Heart right ventricle (tissue), 16 donors: ENCODE measurements at places on chromosomes 1 and 21. TPM values are rescaled to one million over a fixed set of nuclear protein-coding genes. Genes with fewer than 3 reads are reported as not detected.
A peak's percentile ranks its signal among the peaks of the same experiment; 100 is the strongest.

DNA sequence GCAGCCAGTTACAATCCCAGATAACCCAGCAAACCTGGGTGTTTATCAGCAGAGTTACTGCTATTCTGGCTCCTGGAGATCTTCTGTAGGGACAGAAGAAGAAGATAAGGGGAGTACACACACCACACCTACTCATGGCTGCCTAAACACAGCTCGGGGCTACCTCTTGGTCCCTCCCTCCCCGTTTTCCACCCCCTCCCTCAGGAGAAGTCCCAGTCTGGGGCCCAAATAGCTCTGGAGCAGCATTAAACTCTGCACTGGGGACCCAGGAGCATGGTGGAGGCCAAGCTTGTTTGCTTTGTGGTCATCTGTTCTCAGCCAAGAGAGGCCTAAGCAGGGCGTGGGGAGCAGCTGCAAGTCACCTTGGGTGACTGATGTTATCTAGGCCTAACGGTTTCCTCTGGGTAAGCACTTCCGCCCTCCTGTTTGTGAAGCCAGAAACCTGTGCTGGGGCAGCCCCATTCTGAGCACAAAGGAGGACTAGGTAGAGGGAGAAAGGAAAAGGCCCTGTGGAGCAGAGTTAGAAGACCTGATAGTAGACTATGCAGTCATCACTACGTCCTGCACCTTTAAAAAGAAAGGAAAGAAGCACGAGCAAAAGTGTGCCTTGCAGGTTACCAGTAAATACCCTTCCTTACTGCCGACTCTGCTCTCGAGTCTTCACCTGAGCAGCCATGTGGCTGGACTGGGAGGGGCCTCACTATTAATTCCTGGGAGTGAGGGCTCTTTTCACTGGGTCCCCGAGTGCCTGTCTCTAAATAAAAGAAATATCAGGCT lies 2.0 kb upstream of the RCSD1 start:
- DNase-seq: no peak

- peak; percentile 13 for DNase-seq
Observed at GRCh38 chr1:222071387-222071786, 329.5 kb upstream of the DUSP10 start.

DNA sequence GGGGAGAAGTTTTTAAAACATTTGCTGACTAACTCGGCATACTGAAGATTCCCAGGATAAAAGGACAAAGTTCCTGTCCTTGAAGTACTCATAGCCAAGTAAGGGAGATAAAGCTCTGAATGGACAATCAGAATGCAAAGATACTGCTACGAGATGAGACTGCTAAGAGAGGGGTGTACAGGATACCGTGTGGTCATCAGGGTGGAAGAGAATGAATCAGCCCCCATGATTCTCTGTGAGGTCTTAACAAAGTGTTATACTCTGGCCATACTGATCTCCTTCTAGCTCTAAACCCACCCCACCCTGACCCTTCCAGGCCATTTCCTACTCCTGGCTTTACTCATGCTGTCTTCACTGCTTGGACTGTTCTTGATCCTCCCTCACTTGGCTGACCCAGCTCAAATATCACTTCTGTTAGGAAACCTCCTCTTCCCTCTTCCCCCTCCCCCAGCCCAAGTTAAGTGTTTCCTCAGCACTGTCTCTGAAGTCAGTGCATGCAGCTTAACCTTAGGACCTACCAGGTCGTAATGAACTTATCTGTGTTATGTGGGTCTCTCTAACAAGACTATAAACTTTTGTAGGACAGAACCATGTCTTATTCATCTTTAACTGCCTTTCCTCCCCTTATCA lies 15.8 kb upstream of the MAGOH start:
- no peak for DNase-seq

- DNase-seq: no peak
Observed at GRCh38 chr1:46194641-46195193, 3.5 kb downstream of the POMGNT1 start.

DNA sequence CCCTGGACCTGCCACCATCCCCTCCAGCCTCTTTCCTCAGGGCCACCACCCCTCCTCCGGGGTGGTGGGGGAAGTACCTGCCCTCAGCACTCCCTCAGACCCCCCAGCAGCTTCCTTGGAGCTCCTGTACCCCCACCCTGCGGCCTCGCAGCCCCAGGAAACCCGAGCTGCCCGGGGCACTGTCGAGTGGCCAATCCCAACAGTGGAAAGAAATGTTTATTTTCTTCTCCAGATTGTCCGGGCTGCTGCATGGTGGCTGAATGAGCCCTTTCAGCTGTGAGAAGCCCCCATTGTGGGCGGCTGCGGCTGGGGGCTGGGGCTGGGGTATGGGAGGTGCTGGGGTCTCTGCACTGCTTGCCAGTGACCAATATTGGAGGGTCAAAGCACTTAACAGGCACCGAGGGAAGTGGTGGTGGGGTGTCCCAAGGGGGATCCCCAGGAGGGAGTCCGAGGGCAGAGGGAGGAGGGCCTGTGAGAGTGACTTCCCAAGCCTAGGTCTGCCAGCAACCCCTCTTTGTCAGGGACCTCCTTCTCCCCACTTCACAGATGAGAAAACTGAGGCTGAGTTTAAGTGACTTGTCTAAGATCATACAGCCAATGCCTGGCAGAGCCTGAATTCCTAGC lies 25.2 kb downstream of the RUNX3 start:
- DNase-seq: no peak

DNA sequence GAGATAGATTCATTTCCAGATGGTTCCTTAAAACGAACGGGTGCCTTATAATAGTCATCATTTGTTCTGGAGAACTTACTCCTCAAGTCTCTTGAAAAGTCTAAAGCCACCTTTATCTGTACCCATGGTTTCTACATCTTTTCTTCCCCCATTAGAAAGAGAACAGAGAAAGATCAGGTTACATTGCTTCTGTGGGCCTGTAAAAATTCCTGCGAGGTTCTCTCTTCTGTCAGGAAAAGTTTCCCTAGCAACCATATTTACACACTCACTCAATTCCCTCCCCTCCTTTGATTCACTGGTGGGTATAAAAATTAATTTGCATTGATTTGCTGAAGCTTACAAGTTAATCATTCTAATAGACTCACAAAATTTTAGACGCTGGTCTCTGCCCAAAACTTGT lies 6.7 kb downstream of the PHC2 start:
- no peak for DNase-seq

GRCh38 chr1:59077466-59078069 lies 219.3 kb upstream of the FGGY start:
- no peak for DNase-seq

The PLA2G5 gene
- total RNA-seq: 44.7 TPM
